Osteocyte (in vitro differentiated cells): ENCODE measurements at places on chromosomes 2 and 18. TPM values are rescaled to one million over a fixed set of nuclear protein-coding genes. Genes with fewer than 3 reads are reported as not detected.

ARHGEF33 gene
- total RNA-seq, result 0.48 and 0.65 TPM in 2 replicates

ASAP2 gene
- total RNA-seq, result 91.0 and 94.7 TPM in 2 replicates

RPRM gene
- total RNA-seq, result not detected in 2 replicates

COL5A2 gene
- total RNA-seq, result 1,873 and 1,955 TPM in 2 replicates

SLC9A2 gene
- total RNA-seq, result not detected in 2 replicates

LOXHD1 gene
- total RNA-seq, result not detected in 2 replicates

FABP1 gene
- total RNA-seq, result not detected in 2 replicates

COPS9 gene
- total RNA-seq, result 156 TPM in 2 replicates

APLF gene
- total RNA-seq, result 5.8 and 6.4 TPM in 2 replicates

EDAR gene
- total RNA-seq, result not detected in 2 replicates
